BE2C (cell line): ENCODE measurements at places on chromosomes 1 and 21.

DNA sequence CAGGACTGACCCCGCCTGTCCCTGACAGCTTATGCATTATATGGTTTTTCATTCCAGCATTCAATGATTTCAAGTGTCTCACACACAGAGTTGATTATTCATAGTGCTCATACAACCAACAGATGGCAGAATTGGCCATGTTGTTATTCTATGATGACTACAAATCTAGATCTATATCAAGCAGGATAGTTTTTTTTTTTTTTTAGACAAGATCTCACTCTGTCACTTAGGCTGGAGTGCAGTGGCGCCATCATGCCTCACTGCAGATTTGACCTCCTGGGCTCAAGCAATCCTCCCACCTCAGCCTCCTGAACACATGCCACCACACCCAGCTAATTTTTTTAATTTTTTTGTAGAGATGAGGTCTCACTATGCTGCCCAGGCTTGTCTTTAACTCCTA is 40.1 kb upstream of the LRRC8D start:
- no peak for DNase-seq

GRCh38 chr1:40059960-40060750 is 19.6 kb downstream of the CAP1 start:
- no peak for DNase-seq

DNA sequence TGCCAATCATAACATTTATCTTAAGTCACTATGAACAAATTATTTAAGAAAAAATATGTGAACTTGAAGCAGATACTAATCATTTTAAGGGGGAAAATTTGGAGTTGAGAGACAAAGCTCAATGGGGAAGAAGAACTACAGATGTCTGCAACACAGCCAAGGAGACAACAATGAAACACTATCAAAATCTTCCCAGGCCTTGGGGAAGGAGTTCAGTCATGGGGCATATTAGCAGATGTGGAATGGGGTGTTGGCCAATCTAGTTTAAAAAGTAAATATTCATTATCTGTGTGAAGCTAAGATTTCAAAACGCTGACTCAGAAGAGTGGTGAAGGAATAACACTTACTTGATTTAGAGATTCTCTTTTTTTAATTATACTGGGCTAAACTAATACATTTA is 671.6 kb upstream of the ZP4 start:
- no peak for DNase-seq

- DNase-seq: no peak
Measured at GRCh38 chr21:31714741-31715365, 17.1 kb downstream of the SCAF4 start.

DNA sequence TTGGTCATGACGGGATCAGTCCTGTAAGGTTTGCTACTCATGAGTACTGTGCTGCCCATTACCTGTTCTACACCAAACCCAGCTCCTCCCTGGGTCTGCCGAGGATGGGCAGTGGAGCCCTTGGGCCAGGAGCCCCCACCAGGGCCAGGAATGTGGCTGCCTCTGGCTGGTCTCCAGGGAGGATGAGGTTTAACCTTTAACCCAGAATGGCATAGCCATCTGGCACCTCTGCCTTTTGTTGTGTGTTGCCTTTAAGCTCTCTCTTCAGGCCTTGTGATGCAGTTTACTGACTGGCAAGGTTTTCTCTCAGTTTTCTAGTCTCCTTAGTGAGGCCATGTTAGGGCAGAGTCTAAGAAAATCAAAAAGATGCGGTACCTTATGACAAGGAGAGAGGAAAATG is 38.6 kb downstream of the SIPA1L2 start:
- DNase-seq: no peak

GRCh38 chr1:84152649-84153056 is 8.6 kb downstream of the PRKACB start:
- no peak for DNase-seq

DNA sequence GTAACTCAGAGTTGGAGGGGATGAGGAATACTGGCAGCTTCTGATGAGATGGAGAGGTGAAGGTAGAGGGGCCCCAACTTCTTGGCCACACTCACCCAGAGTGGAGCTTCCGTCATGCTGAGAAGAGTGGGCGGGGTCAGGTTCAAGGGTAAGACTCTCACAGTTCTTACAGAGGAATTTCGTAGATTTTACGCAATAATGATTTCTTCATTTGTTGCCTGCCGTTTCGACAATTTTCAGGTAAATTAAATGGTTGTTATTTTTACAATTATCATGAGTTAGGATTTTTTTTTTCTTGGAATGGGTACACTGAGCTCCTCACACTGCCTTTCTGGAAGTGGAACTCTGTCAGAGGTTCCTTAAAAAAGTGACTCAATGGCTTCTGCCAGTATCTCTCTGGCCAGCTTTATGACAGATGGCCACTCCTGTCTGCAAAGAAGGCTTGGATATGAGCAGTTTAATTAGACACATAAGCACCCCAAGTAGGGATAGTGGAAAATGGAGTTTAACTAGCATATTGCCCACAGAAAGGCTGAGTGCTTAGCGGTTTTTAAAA is 13.8 kb upstream of the NLRP3 start:
- DNase-seq: no peak

DNA sequence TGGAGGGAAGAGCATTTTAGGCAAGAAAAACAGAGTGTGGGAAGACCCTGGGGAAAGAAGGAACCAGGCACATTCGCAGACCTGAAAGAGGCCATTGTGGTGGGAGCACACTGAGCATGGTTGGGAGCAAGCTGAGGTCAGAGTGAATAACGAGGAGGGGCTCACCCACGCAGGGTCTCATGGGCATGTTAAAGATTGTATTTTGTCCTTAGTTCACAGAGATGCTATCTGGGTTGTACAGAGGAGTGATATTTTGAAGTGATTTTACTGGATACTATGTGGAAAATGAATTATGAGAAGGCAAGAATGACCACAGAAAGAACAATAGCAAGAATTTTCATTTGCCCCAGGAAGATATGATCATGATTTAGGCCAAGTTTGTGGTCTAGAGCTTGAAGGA is 578.3 kb upstream of the NR5A2 start:
- no peak for DNase-seq

GRCh38 chr1:111219557-111220286 is 7.8 kb upstream of the CHI3L2 start:
- DNase-seq: no peak

- DNase-seq: no peak
Measured at GRCh38 chr1:180211156-180211859, 18.8 kb upstream of the LHX4 start.
